Sigmoid colon (tissue), 7 donors: ENCODE measurements at places on chromosomes 3 and 15. TPM values are rescaled to one million over a fixed set of nuclear protein-coding genes. Genes with fewer than 3 reads are reported as not detected.

GRCh38 chr3:174659511-174659910 lies 199.6 kb upstream of the NAALADL2 start:
- H3K4me1 ChIP-seq = no peaks in the 10 kb centered on the region

DNA sequence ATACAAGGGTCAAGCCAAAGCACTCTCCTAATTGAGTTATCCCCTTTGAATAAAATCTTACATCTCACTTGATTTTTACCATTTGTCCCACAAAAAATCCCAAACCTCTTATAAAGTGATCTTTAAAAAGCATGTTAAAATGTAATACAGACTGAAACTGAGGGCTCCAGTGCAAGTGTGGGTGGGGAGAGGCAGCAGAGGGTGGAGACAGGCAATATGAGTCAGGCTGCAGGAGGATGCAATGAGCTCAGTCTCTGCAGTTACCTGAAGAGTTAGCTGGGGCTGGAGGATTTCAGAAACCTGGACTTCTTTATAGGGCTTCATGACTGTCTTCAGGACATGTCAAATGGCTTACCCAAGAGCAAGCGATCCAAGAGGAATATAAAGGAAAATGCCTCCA lies 14.2 kb upstream of the COLQ start:
- H3K4me1 ChIP-seq = no peaks in the 10 kb centered on the region
- H3K36me3 ChIP-seq = no peaks in the 10 kb centered on the region
- H3K27me3 ChIP-seq = no peaks in the 10 kb centered on the region
- no peak for DNase-seq
- no peak overlapping the region for H3K27ac ChIP-seq

CD96 gene
- not detected for total RNA-seq

GRCh38 chr3:165885558-165886270 lies 48.5 kb upstream of the BCHE start:
- no peaks in the 10 kb centered on the region for H3K4me1 ChIP-seq
- no peaks in the 10 kb centered on the region for H3K27me3 ChIP-seq
- H3K4me3 ChIP-seq = no peak overlapping the region
- H3K27ac ChIP-seq = no peak overlapping the region
- H3K36me3 ChIP-seq = no peaks in the 10 kb centered on the region
- no peak for DNase-seq

- no peak for DNase-seq
- H3K27me3 ChIP-seq = no peaks in the 10 kb centered on the region
- peak overlapping the region; percentile 60 for H3K4me3 ChIP-seq
These were observed 747 bp downstream of the UBA7 start for GRCh38 chr3:49812916-49813496.

- no peaks in the 10 kb centered on the region for H3K36me3 ChIP-seq
- H3K27ac ChIP-seq = no peak overlapping the region
- no peaks in the 10 kb centered on the region for H3K4me1 ChIP-seq
- no peaks in the 10 kb centered on the region for H3K27me3 ChIP-seq
These were observed 821.6 kb downstream of the SQOR start for GRCh38 chr15:46456456-46456855.

ZIC1 gene
- total RNA-seq = not detected

GRCh38 chr15:99788156-99788555 lies 54.9 kb upstream of the LYSMD4 start:
- no peak overlapping the region for H3K4me3 ChIP-seq
- H3K27ac ChIP-seq = no peak overlapping the region
- H3K36me3 ChIP-seq = no peaks in the 10 kb centered on the region
- H3K4me1 ChIP-seq = no peaks in the 10 kb centered on the region
- H3K27me3 ChIP-seq = no peaks in the 10 kb centered on the region

ADPGK gene
- total RNA-seq = 30.5 TPM

GRCh38 chr15:69820819-69821218 lies 276.9 kb downstream of the TLE3 start:
- H3K4me3 ChIP-seq = no peak overlapping the region
- no peaks in the 10 kb centered on the region for H3K27me3 ChIP-seq
- H3K4me1 ChIP-seq = no peaks in the 10 kb centered on the region
- no peaks in the 10 kb centered on the region for H3K36me3 ChIP-seq

DNA sequence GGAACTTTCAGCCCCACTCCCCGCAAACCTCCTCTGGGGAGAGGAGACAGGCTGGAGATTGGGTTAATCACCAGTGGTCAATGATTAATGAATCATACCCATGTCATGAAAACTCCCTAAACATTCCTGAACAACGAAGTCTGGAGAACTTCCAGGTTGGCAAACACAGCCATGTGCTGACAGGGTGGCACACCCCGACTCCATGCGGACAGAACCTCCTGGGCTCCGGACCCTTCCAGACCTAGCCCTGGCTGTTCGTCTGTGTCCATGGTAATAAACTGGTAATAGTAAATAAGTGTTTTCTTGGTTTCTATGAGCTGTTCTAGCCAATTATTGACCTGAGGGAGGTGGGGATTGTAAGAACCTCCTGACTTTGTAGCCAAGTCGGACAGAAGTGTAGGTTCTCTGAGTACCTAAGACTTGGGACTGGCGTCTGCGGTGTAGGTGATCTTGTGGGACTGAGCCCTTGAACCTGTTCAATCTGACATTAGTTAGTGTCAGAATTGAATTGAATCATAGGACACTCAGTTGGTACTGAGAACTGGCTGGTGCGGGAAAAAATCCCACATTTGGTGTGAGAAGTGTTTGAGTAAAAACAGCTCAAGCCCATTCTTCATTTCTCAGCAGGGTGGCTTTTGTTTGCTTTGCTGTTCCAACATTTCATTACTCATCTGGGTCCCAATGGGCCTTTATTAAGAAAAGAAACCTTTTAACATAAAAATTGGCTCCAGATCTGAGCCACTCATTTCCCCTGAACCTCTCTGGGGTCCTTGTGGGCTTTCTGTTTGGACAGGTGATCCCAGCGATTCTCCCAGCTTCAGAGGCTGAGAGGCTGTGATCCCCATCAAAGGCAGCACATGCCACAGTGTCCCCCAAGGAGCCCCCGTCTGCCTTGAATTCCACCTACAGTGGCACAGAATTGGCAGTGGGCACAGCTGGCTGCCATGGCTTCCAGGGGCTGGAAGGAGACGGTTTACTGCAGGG lies 151.0 kb downstream of the TJP1 start:
- no peak overlapping the region for H3K27ac ChIP-seq
- H3K4me3 ChIP-seq = no peak overlapping the region
- no peak for DNase-seq
- no peaks in the 10 kb centered on the region for H3K27me3 ChIP-seq
- peaks cover 7% of the 10 kb centered on the region for H3K4me1 ChIP-seq

SPINK8 gene
- total RNA-seq = not detected

DNA sequence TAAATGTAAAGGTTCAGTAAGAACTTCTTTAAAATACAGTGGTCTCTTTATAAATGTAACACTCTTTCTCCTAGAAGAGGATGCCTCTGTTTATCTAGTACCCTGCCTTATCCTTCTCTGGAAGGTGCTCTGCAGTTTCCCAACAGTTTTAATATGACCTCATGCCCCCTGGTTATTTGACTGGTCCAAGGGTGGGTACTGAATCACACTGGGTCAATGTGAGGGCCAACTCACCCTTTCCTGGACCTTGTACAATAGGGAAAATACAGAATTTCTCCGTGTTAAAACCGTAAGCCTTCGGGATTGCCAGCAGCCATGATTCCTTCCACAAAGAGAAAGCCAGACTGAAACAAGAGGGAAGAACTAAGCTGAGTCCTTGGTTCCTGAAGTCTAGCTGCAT lies 9.2 kb downstream of the DCBLD2 start:
- H3K27ac ChIP-seq = no peak overlapping the region
- no peak overlapping the region for H3K4me3 ChIP-seq
- H3K27me3 ChIP-seq = no peaks in the 10 kb centered on the region

GRCh38 chr15:100189849-100190248 lies 151.9 kb downstream of the ADAMTS17 start:
- H3K36me3 ChIP-seq = no peaks in the 10 kb centered on the region
- DNase-seq = peak; percentile 21
- H3K4me1 ChIP-seq = no peaks in the 10 kb centered on the region
- no peaks in the 10 kb centered on the region for H3K27me3 ChIP-seq
- H3K27ac ChIP-seq = no peak overlapping the region

DNA sequence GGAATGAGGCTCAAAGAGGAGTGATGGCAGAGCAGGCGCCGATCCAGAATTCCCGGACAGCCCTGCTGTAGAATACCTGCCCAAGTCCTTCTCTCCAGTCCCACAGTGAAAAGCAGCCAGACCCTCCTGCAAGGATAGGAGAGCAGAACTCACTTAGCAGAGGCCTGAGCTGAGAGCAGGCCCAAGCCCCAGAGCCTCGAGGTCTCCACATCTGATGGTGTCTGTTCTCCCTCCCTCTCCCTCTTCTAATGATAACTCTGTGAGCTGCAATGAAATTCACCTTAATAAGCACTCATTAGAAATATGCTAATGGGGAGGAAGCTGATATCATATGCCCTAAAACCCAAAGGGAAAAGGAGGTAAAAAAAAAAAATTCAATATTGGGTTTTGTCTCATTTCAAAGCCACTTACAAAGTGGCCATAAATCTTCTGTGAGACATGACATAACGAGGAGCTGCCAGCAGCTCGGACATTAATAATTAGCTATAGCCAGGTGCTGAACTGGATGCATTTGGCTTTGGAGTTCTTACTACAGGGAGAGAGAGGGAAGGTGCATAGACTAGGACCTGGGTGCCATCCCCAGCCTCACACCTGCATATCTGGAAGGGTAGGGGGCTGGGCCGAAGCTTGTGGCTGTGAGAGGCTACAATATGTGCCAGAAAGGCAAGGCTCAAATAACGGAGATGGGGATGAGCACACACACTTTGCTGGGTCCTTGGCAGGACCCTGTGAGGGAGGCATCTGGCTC lies 108.4 kb downstream of the MEGF11 start:
- no peaks in the 10 kb centered on the region for H3K4me1 ChIP-seq
- no peak overlapping the region for H3K27ac ChIP-seq
- no peaks in the 10 kb centered on the region for H3K27me3 ChIP-seq
- no peak overlapping the region for H3K4me3 ChIP-seq
- H3K36me3 ChIP-seq = no peaks in the 10 kb centered on the region

GRCh38 chr3:29189328-29189727 lies 91.5 kb upstream of the RBMS3 start:
- no peaks in the 10 kb centered on the region for H3K36me3 ChIP-seq
- no peaks in the 10 kb centered on the region for H3K4me1 ChIP-seq
- no peaks in the 10 kb centered on the region for H3K27me3 ChIP-seq
- H3K27ac ChIP-seq = no peak overlapping the region
- no peak overlapping the region for H3K4me3 ChIP-seq

GRCh38 chr3:127158614-127159229 lies 34.2 kb upstream of the PRR23E start:
- no peak for DNase-seq
- H3K36me3 ChIP-seq = no peaks in the 10 kb centered on the region
- no peak overlapping the region for H3K27ac ChIP-seq
- H3K4me1 ChIP-seq = no peaks in the 10 kb centered on the region
- H3K4me3 ChIP-seq = no peak overlapping the region
- H3K27me3 ChIP-seq = peaks cover 31% of the 10 kb centered on the region

GOLGA8R gene
- 1.8 TPM for total RNA-seq

GRCh38 chr3:141305436-141305835 lies 62.9 kb upstream of the ZBTB38 start:
- no peak for DNase-seq
- no peak overlapping the region for H3K4me3 ChIP-seq
- H3K4me1 ChIP-seq = peaks cover 5% of the 10 kb centered on the region

DNA sequence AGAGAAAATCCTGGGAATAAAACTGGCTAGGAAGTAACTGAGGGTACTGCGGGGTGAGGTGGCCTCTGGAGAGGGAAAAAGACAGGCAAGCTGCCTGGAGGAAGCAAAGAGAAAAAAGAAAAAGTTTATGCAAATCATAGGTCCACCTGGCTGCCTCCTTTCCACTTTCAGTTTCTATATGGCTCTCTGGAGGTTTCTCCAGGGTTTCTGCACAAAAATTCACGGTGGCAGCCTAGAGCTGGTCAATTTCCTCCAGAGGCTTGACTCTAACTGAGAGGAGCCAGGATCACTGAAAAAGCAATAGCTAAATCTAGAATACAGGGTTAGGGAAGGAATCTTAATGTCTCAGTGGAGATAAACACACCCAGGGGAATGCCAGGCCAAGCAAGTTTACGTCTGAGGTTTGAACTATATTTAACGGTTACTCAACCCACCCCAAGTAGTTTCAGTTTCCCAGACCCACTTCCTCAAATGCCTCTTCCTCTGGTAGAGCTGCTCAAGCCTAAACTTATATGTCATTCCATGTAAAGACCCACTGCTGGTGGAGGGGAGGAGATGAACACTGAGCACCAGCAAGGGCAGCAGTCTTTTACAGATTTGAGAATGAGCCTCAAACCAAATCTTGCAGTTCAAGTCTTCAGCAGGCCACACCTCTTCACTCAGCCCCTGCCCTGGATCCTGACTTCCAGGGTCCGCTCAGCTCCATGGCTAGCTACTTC lies 5.7 kb downstream of the LYSMD2 start:
- peak overlapping the region; percentile 32 for H3K4me3 ChIP-seq
- H3K36me3 ChIP-seq = no peaks in the 10 kb centered on the region
- peak overlapping the region; percentile 75 for H3K27ac ChIP-seq

DNA sequence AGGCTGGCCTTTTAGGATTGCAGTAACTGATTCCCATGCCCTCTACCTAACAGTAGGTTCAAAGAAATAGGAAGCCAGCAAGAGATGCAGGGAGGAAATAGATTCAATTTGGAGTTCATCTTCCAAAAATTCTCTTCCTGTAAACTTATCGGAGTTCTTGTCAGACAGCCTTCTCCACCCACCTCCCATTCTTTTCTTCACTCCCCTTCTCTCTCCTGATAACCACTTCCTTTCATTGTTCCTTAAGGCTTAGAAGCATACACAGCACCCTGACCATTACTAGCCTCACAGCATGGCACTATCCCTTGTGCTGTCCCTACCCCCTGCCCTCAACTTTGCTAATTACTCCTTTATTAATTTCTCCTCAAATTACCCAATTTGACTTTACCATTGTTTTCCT lies 130.4 kb upstream of the ADAMTS9 start:
- H3K36me3 ChIP-seq = no peaks in the 10 kb centered on the region
- DNase-seq = no peak
- H3K4me1 ChIP-seq = peaks cover 38% of the 10 kb centered on the region
- H3K27me3 ChIP-seq = no peaks in the 10 kb centered on the region

DNA sequence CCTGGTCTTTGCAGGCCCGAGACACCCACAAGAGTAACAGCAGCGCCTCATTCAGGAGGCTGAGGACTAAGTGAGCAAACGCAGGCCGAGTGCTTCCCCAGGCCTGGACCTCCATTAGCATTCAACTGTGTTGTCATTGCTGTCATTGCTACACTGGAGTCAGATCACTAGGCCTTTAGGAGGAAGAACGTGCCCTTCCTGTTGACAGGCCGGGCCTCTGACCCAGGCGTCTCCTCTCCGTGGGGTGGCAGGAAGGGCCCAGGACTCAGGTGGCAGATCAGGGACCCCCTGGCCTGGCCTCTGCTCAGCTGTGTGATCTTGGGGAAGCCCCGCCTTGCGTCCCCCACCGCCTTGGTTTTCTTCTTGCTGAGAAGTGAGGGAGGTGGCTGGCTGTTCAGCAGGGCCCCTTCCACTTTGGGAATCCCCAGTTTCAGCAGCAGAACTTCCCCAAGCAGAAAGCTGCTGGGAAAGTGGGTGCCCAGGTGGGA lies 19.1 kb downstream of the ZDHHC19 start:
- no peak overlapping the region for H3K27ac ChIP-seq
- H3K4me1 ChIP-seq = no peaks in the 10 kb centered on the region
- no peaks in the 10 kb centered on the region for H3K36me3 ChIP-seq
- no peaks in the 10 kb centered on the region for H3K27me3 ChIP-seq

- no peaks in the 10 kb centered on the region for H3K4me1 ChIP-seq
- H3K36me3 ChIP-seq = no peaks in the 10 kb centered on the region
- H3K4me3 ChIP-seq = no peak overlapping the region
- H3K27ac ChIP-seq = no peak overlapping the region
- DNase-seq = no peak
These were observed 8.3 kb upstream of the PRR20G start for GRCh38 chr3:127296166-127296565.

CYP1A1 gene
- total RNA-seq = 0.49 TPM
